ENCODE measurements at places on chromosomes 3 and 15.
A peak's percentile ranks its signal among the peaks of the same experiment; 100 is the strongest.

DNA sequence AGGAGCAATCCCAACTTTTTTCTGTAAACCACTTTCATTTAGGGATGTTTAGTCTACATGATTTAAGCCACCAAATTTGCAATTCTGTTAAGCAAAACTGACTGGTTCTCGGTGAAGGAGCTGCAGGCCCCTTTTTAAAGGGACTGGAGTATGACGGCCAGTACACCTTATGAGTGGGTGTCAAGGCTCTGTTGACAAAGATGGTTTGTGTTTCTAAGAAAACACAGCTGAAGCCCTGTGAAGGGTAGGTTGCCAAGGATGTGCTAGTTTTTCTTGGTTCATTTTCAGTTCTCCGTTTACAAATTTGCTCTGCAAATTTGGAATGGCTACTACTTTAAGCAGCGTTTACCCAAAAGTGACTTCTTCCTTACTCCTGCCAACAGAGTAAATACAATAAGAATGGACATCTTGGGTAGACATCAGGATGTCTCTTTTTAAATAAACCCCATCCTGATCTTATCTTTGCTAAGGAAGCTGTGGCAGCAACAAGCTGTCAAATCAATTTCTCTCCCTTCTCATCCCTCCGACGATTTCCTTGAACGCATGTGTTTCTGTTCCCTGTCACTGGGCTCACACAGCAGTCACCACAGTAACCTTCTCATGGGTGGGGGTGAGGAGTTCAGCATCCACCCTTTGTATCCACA, 58.2 kb upstream of the CMTM8 start:
- DNase-seq, result no peak

- peak; percentile 8 for DNase-seq
These were observed 1.6 kb downstream of the SERP1 start for GRCh38 chr3:150544726-150545125.

GRCh38 chr3:129025691-129026435, 24.8 kb downstream of the EFCC1 start:
- no peak for DNase-seq

- no peak for DNase-seq
These were observed 31.7 kb upstream of the THUMPD3 start for GRCh38 chr3:9331171-9331570.

GRCh38 chr15:48609486-48609885, 36.0 kb downstream of the FBN1 start:
- DNase-seq, result no peak

DNA sequence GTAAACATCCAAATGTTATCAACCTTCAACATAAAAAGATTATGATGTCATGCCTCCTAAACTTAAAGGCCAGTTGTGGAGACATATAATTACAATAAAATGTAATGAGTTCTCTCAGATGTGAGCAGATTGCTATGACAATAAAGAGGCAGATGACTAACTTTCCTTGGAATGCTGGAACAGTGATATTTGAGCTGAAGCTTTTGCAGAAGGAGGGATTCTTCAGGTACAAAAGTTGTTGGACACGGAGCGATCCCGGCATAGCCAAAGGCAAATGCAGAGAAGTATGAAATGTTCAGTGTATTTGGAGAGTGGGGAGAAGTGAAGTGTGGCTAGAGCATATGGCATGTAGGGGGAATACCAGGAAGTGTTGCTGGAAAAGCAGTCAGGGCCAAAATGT, 520.1 kb downstream of the FGF12 start:
- DNase-seq, result no peak
